Testis (tissue), 5 donors: ENCODE measurements at places on chromosomes 2 and 18. TPM values are rescaled to one million over a fixed set of nuclear protein-coding genes. Genes with fewer than 3 reads are reported as not detected.

DNA sequence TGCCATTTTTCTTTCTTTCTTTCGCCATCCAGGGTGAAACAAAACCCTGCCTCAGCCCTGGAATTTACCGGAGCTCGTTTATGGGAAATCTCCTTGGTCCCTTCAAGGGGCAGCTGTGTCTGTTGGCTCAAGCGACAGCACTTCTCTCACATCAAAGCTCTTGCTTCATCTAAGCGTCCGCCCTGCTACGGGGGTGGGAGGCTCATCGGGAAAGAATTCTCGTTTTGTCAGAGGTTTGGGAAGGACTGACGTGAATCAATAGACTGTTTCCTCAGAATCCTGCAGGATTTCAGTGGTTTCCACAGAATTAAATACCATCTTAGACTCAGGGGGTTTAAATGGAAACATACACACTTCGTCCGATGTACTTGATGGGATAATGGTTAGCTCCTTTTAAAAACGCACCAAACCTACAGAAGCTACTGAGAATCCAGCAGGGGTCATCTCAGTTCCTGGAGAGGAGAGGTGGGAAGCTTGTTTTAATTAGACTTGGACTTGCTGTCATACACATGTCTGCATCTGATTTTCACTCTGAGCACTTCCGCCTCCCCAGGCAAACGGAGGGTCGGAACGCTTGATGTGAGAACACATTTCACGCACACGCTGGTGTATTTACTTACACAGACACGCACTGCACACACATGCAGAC lies 91.6 kb downstream of the ASB1 start:
- H3K4me3 ChIP-seq: no peak overlapping the region
- H3K27me3 ChIP-seq: no peaks in the 10 kb centered on the region
- H3K27ac ChIP-seq: no peak overlapping the region
- H3K36me3 ChIP-seq: no peaks in the 10 kb centered on the region
- no peaks in the 10 kb centered on the region for H3K4me1 ChIP-seq

DNA sequence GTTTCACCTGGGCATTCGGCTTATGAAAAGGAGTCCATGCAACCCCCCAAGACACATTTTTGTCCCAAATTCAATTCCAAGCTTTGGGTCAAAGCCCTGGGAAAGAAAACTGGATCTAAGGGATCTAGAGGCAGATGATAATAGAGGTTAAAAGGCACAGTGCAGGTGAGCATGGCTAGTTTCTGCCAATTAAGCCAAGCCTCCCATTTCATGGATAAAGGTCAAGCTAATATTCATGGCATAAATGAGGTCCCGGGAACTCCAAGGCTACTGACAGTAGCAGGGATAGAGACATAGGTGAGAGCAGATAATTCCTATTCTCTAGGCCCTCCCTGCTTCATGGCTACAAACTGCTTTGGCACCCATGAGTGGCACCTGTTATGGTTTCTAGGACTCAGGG lies 83.1 kb downstream of the CAMKMT start:
- H3K4me1 ChIP-seq: no peaks in the 10 kb centered on the region
- H3K27ac ChIP-seq: no peak overlapping the region
- no peaks in the 10 kb centered on the region for H3K36me3 ChIP-seq
- H3K27me3 ChIP-seq: no peaks in the 10 kb centered on the region
- DNase-seq: no peak
- no peak overlapping the region for H3K4me3 ChIP-seq

DNA sequence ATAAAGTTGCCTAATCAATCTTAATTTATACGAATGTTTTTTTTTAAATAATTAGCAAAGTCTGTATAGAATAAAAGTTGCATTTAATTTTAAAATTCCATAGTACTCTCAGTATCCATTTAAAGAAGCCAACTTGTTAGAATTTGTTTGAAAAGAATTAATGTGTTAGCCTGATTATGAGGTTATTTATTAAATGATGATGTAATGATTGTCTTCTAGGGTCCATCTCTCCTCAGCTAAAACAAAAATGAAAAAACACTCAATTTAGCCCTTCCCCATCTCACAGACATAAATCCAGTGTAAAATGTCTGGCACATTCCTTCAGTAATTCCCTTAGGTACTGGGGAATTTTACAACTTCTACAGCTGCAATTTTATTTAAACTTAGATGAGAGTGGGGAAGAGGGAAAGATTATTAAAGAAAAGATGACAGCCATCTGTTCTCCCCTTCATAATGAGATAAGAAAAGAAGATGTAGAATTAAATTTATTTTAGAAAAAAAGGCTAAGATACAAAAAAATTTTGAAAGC lies 68.6 kb downstream of the BARD1 start:
- no peak for DNase-seq
- H3K4me1 ChIP-seq: no peaks in the 10 kb centered on the region
- no peak overlapping the region for H3K27ac ChIP-seq

- no peak overlapping the region for H3K4me3 ChIP-seq
- no peaks in the 10 kb centered on the region for H3K36me3 ChIP-seq
- H3K4me1 ChIP-seq: no peaks in the 10 kb centered on the region
- H3K27ac ChIP-seq: no peak overlapping the region
Observed at GRCh38 chr2:137493261-137493660, 471.0 kb upstream of the HNMT start.

- no peaks in the 10 kb centered on the region for H3K36me3 ChIP-seq
- no peak overlapping the region for H3K4me3 ChIP-seq
- H3K4me1 ChIP-seq: no peaks in the 10 kb centered on the region
- no peak overlapping the region for H3K27ac ChIP-seq
- no peaks in the 10 kb centered on the region for H3K27me3 ChIP-seq
- no peak for DNase-seq
Observed at GRCh38 chr2:149487189-149487588, 100.4 kb downstream of the MMADHC start.

GRCh38 chr2:62065243-62065642 lies 130.7 kb upstream of the B3GNT2 start:
- H3K27ac ChIP-seq: no peak overlapping the region
- H3K4me3 ChIP-seq: no peak overlapping the region
- no peaks in the 10 kb centered on the region for H3K4me1 ChIP-seq
- no peaks in the 10 kb centered on the region for H3K27me3 ChIP-seq
- H3K36me3 ChIP-seq: no peaks in the 10 kb centered on the region
- DNase-seq: no peak

Gene PSTPIP2
- total RNA-seq: 5.0 TPM

- peaks cover 13% of the 10 kb centered on the region for H3K4me1 ChIP-seq
- no peak overlapping the region for H3K4me3 ChIP-seq
- no peaks in the 10 kb centered on the region for H3K36me3 ChIP-seq
- no peaks in the 10 kb centered on the region for H3K27me3 ChIP-seq
- DNase-seq: no peak
Observed at GRCh38 chr2:47872941-47873340, 33.4 kb downstream of the FBXO11 start.

DNA sequence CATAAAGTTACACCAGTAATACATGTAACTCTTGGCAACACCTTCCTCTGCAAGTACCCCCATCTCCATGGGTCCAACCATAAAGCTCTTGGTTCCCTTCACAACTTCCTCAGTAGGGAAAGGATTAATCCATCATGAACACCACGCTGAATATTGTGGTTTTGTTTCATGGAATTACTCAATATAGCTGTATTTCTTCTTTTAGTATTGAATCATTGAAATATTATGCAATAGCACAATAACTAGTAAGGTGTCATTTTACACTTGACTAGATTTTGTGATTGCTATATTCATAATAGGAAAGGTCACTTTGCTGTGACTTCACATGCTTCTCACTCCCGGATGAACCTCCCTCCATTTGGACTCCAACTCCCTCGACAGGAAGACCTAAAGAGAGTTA lies 29.7 kb upstream of the PID1 start:
- H3K27ac ChIP-seq: no peak overlapping the region
- no peaks in the 10 kb centered on the region for H3K27me3 ChIP-seq
- no peak overlapping the region for H3K4me3 ChIP-seq
- no peaks in the 10 kb centered on the region for H3K36me3 ChIP-seq

GRCh38 chr2:2263196-2263829 lies 67.8 kb downstream of the MYT1L start:
- H3K27me3 ChIP-seq: no peaks in the 10 kb centered on the region
- no peak for DNase-seq
- H3K4me1 ChIP-seq: no peaks in the 10 kb centered on the region
- H3K36me3 ChIP-seq: no peaks in the 10 kb centered on the region
- H3K4me3 ChIP-seq: no peak overlapping the region

Gene ZC3H8
- 26.5 TPM for total RNA-seq

- H3K36me3 ChIP-seq: no peaks in the 10 kb centered on the region
- no peak overlapping the region for H3K4me3 ChIP-seq
- no peak overlapping the region for H3K27ac ChIP-seq
- no peaks in the 10 kb centered on the region for H3K27me3 ChIP-seq
- DNase-seq: no peak
Observed at GRCh38 chr18:30359521-30359920, 683.0 kb downstream of the DSC3 start.

Gene MARCO
- total RNA-seq: 0.74 TPM

Gene BOLL
- total RNA-seq: 65.0 TPM

GRCh38 chr2:100376836-100377235 lies 40.6 kb downstream of the CHST10 start:
- no peaks in the 10 kb centered on the region for H3K4me1 ChIP-seq
- H3K27ac ChIP-seq: no peak overlapping the region
- DNase-seq: no peak
- H3K27me3 ChIP-seq: no peaks in the 10 kb centered on the region
- H3K4me3 ChIP-seq: no peak overlapping the region
- no peaks in the 10 kb centered on the region for H3K36me3 ChIP-seq

- H3K27me3 ChIP-seq: no peaks in the 10 kb centered on the region
- H3K4me3 ChIP-seq: peak within 1 kb of the TSS; percentile 36
- no peak within 1 kb of the TSS for H3K27ac ChIP-seq
Observed at GRCh38 chr2:10911291-10912075, at the start of gene KCNF1. TSS of gene KCNF1 (plus strand) at chr2:10911934. CDS start at chr2:10912427, 493 bp downstream.

Gene MCM6
- 32.3 TPM for total RNA-seq

DNA sequence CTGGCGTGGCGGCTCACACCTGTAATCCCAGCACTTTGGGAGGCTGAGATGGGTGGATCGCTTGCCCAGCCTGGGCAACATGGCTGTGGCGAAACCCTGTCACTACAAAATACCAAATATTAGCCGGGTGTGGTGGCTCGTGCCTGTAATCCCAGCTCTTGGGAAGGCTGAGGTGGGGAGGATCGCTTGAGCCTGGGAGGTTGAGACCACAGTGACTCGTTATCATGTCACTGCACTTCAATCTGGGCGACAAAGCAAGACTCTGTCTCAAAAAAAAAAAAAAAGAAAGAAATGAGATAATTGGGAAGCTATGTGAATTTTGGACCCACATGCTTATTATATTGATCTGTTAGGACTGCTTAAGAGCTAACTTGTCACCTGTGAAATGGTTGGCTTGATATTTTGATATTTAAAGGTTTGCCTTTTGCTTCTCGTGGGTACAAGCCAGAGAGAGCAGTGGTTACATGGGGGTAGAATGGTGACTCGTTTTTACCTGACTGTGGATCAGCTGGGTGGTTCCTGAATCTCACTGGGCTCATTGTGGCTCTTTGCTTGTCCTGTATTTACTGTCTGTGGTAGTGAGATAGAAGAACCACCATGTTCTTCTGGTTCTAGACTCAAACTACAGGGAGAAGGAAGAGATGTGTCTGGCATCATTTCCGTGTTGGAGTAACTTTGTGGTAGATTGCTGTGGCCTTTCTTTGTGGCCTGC lies 28.9 kb downstream of the ZNF532 start:
- DNase-seq: no peak
- H3K36me3 ChIP-seq: no peaks in the 10 kb centered on the region
- no peak overlapping the region for H3K27ac ChIP-seq
- peaks cover 10% of the 10 kb centered on the region for H3K4me1 ChIP-seq

DNA sequence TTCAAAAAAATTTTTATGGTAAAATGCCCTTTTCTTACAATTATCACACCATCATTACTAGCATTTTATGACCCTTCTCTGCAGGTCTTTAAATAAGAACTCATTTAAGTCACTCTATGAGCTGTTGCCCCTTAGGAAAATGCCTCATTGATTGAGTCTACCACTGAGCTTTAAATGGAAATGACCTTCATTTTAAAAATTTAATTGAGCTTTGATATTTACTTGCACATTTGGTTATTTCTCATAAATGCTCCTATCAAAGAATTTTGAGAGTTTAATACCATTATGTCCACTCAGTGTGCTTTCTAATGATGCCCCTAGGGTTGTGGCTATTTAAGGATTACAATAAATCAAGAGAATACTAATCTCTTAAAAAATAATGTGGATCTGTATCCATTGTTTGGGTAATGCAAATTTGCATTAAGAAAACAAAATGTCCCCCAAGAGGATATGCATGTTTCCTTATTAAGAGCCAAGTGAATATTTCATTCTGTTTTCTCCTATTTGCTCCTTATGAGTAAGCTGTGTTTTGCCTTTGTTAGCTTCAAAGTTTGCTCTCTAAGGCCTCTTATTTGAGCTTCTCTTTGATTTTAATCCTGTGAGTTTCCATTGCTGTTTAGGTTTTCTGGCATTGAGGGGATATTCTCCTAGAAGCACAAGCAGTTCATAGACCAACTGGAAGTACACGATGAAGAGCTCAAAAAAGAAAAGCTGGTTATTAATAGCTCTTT lies 69.8 kb downstream of the CERS6 start:
- no peaks in the 10 kb centered on the region for H3K27me3 ChIP-seq
- peak overlapping the region; percentile 78 for H3K27ac ChIP-seq
- H3K4me1 ChIP-seq: peaks cover 52% of the 10 kb centered on the region

GRCh38 chr2:151465771-151466170 lies 56.1 kb downstream of the RIF1 start:
- H3K4me3 ChIP-seq: no peak overlapping the region
- DNase-seq: no peak
- no peaks in the 10 kb centered on the region for H3K27me3 ChIP-seq
- H3K4me1 ChIP-seq: no peaks in the 10 kb centered on the region

Gene ANO7
- total RNA-seq: 1.9 TPM

Gene PSME4
- total RNA-seq: 142 TPM

Gene SRD5A2
- 1.4 TPM for total RNA-seq

Gene ALLC
- 8.1 TPM for total RNA-seq

GRCh38 chr2:57126410-57126809 lies 920.2 kb upstream of the VRK2 start:
- no peaks in the 10 kb centered on the region for H3K27me3 ChIP-seq
- DNase-seq: no peak
- no peak overlapping the region for H3K27ac ChIP-seq
- H3K36me3 ChIP-seq: no peaks in the 10 kb centered on the region
- H3K4me3 ChIP-seq: no peak overlapping the region
